T-helper 2 cell (primary cell): ENCODE measurements at places on chromosomes 5 and 9.

DNA sequence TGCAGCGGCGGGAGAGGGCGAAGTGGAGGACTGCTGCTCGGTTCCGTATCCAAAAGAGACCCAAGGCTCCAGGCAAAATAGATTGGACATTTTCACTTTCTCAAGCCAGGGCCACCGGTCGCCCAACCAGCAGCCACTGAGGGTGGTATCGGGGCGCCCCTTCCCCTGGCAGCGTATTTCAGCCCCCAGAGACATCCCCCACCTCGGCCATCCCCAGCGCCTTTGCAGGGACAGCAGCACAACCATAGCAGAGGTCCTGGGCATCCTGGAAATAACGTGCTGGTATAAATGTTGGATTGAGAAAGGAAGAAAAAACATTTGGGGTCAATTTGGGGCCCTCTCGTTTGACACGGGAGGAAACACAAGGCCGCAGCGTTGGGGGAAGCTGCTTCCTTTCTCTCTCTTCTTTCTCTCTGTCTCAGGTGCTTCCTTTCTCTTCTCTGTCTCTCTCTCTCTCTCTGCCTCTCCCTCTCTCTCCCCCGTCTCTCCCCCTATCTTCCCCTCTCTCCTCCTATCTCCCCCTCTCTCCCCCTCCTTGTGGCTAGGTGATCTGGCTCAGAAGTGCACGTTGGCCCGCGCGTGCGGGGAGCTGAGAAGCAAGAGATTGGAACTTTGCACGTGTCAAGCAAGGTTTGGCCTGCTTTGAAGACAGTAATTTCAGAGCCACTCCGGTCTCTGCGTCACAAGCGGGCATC lies 624 bp upstream of the RETREG1 start:
- DNase-seq: peak; percentile 70

- no peak for DNase-seq
Observed at GRCh38 chr5:37717613-37718431, 122.0 kb downstream of the GDNF start.

DNA sequence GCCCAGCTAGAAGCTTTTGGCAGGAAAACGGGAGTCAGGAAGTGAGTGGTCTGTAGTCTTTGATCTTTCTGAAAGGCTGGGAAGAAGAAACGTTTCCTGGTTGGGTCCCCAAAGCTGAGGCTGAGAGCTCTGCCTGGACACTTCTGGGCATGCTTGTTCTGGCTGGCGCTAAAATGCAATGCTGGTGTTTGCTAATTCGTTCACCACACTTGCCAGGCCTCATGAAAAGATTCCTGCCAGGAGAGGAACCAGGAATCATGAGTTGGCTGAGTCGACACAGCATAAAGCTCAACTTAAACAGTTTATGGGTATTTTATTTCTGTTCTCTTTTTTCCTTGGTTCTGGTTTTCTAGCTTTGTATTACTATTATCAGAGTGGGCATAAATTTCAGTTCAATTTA lies 10.7 kb upstream of the PTGR1 start:
- no peak for DNase-seq

DNA sequence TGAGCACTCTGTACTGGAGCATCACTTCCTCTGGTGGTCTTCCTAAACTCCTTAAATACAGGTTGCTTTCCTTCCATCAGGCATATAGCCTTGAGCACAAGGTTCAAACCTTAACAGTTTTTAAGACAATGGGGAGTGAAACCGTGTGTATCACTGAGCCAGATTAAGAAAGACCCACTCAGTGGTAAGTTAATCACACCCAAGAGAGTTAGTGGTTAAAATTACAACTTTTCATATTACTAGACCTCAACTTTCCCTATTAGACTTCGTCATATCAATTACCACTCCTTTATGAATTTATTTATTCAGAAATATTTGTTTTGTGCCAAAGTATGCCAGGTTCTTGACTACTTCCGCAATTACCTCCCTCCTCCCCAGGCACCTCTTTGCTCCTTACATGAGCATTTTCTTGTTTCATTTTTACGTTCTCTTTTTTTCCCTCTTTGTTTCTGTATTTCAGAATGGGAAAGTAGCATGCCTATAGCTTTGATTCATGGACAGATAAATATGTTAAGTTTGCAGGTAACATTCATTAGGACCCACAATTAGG lies 351.0 kb downstream of the KIAA0825 start:
- no peak for DNase-seq

DNA sequence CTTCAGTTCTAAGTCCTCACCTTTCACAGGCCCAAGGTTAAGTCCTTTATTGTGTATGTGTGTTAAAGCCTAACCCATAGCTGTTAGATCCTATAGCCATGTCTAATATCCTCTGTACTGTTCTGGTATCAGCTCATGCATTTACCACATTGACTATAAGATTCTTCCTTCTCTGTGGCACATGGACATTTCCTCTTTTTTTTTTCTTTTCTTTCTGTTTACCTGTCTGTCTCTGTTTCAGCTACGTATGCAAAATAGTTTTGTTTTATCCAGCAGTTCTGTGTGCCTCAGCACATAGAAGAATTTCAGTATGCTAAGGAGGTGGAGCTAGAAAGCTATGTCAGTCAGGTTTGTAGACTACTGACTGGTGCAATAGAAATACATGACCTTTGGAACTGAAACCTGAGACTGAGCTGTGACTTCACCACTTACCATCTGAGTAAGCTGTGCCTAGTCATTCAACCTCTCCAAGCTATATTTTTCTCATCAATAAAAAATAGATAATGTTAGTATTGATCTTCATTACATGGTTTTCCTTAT lies 155.6 kb upstream of the VLDLR start:
- DNase-seq: no peak

DNA sequence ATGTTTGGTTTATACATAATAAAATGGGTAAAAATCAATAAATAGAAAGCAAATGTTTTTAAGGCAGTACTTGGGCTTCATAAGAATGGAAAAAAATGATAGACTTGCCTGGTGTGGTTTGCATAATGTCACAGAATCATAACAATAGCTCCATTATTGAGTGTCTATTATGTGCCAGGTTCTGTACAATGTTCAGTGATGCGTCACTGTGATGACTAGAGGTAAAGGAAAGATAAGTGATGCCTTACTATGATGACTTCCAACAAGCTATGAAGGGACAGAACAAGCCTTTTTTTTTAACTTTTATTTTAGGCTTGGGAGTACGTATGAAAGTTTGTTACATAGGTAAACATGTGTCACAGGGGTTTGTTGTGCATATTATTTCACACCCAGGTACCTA lies 128.8 kb downstream of the TMC1 start:
- no peak for DNase-seq

- no peak for DNase-seq
Observed at GRCh38 chr5:6700074-6700684, 13.1 kb upstream of the TENT4A start.

DNA sequence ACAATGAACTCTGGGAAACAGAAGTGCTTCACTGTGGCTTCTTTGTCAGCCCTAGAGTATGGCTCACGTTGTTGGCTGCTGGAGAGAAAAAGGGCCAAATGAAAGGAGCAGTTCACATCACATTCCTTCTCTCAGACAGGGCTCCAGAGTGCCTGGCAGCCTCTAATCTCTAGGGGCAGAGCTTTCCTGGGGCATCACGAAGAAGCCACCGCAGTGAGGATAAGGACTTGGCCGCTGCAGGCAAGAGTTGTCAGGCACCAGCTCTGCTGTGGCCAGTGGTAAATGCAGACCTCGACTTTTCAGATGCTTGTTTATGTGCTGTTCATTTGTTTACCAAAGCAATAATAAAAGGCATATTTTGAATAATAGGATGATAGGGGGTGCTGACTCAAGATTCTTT lies 227.2 kb downstream of the ICE1 start:
- DNase-seq: no peak

- DNase-seq: no peak
Observed at GRCh38 chr5:116441223-116441622, 133.4 kb downstream of the SEMA6A start.

DNA sequence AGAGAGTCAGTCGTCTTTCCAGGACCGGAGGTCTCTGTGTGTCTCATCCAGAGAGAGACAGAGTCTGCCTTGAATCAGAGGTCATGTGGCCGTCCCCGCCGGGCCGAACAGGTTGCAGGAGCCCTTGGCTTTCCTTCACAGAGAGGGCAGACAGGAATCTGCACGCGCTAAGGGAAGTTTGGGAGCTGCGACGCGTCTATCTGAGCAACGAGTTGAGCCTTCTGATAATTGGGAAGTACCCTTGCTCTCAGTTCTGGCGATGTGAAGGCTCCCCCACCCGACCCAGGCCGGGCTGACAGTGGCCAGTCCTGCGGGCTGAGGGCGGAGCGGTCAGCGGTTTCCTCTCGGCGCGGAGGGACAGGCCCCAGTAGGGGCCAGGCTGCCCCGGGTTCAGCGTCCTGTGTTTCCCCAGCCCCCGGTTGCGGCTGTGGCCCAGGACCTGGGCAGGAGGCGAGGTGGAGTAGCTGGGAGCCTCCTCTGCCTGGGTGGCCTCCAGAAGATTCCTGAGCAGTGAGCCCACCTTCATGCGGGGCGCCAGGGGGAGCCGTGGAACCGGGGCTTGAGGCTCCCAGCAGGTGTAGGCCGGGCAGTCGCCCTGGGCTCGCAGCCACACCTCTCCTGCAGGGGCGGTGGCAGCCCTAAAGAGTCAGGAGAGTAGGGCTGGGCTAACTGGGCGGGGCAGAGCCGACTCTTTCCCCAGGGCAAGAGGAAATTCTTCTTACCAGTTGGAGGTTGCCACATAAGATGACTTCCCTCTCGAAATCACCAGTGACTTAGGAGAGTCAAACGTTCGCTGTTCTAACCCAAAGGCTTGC lies 13.9 kb downstream of the NR2F1 start:
- DNase-seq: no peak

DNA sequence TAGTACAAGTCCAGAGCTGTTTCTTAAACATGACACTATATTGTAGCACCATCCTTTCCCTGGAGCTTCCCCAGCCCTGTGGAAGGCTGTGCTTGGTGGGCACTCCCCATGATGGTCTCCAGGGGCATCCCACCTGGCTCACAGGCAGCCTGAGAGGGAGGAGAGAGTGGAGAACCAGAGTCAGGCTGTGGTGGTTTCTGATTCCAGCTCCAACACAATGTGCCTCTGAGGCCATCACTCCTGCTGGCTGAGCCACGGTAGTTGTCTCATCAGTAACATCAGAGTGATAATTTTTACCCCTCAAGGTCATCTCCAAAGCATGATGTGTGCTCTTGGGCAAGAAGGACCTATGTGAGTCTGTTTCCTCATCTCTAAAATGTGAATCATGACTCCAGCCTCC lies 398.0 kb downstream of the CDK5RAP2 start:
- no peak for DNase-seq

- DNase-seq: no peak
Observed at GRCh38 chr5:91830361-91830953, 447.3 kb upstream of the ARRDC3 start.

DNA sequence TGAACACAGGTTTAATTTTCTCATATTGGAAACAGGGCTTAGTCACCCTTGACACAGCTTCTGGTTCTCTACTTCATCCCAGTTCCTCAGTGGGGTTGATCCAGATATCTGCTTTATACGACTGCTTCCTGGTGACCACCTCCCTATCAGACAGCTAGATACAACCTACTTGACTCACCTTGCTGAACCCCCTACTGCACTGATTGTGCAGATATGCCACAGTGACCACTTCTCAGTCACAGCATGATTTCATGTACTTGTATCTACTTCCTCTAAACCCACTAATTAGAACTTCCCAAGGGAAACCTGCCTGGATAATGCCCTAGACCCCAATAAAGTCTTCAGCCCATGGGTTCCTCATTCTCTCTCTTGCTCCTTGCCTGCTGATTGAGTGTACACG lies 18.4 kb upstream of the RFK start:
- no peak for DNase-seq

DNA sequence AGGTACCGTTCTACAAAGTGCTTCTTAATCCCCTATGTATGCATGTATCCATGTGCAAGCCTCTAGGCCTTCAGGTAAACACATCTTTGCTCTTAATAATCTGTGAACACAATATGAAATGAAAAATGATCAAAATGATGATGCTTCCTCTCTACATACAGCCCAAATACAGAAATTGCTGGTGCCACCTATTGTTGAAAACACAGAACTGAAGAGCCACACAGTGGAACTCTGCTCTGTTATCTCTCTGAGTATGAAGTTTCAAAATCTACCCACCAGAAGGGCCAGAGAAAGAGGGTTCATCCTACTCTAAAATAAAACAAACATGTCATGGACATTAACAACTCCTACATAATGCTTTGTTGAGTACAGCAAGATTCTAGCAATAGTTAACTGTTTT lies 71.3 kb downstream of the GLIS3 start:
- no peak for DNase-seq

- no peak for DNase-seq
Observed at GRCh38 chr5:114055318-114056184, 306.3 kb upstream of the KCNN2 start.

GRCh38 chr5:96173366-96173765 lies 211.7 kb upstream of the ELL2 start:
- no peak for DNase-seq

GRCh38 chr9:81737871-81738507 lies 48.6 kb upstream of the TLE1 start:
- no peak for DNase-seq
